ENCODE measurements at places on chromosomes 3 and 15.

DNA sequence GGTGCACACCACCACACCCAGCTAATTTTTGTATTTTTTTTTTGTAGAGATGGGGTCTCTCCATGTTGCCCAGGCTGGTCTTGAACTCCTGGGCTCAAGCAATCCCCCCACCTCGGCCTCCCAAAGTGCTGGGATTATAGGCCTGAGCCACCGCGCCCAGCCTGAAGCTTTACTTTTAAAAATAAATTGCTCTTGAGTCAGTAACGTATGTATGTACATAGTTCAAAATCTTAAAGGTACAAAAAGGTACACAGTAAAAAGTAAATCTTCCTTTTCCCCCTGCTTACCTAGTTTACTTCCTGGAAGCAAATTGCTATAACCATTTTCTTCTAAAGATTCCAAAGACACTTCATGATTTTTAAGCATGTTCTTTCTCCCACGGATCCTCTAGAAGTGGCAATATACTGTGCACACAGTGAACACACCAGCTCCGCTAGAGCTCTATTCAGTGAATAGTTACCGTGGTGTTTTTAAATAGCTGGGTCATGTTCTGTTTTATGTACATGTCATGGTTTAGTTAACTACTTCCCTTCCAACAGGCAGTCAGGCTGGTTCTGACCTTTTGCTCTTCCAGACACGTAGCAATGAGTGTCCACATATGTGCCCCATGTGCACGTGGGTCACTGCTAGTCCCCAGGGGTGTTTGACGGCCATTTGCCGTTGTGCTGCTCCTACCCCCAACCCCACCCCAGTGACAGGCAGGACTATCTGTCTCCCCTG is 82.1 kb downstream of the EEFSEC start:
- no peak for DNase-seq

GRCh38 chr15:73225358-73226015 is 143.3 kb downstream of the HCN4 start:
- DNase-seq, result no peak

DNA sequence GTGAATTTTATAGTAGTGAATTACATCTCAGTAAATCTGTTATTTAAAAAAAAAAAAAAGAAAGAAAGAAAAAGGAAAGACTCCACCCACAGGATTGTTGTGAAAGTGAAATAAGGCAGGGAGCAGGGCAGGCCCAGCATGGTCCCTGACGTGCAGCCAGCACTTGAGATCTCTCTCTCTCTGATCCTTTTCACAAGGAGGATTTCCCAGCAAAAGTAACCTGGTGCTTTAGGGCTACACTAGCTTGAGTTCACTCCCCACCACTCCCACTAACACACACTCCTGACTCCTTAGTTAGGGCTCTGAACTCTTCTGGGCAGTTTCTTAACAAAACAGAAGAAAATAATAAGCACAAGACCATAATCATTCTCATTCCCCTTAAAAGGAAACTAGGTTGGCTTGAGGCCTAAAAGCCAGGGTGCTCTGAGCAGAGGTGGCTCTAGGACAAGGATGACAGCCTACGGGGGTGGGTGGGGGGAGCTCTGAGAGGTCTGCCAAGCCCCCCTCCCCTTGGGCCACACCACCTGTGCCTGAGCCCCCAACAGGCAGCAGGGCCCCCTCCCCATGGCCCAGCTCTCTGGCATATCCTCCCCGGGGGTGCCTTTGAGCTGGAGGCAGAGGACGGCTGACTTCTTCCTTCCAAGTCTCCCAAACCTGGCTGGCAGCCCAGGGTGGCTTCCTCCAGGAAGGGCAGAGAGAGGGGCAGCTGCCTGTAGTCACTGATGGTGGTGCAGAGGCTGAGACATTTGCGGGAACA is 856 bp downstream of the TMEM40 start:
- DNase-seq, result peak; percentile 35

DNA sequence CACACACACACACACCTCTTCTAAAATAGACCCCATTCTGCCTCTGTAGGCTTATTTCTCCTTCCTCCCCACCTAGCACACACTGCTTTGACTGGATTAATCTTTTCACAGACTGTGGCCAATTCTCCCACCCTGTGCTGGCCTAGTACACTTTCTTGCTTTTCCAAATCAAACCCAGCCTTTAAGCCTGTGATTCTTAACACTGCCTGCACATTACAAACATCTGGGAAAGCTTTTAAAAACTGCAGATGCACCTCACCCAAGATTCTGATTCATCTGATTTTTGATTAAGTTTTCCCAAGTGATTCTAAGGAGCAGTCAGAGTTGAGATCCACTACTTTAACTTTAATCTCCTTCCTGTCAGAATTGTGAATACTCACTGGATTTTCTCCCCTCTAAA is 12.8 kb downstream of the CSNK1G1 start:
- DNase-seq, result no peak

- no peak for DNase-seq
Observed at GRCh38 chr3:55313666-55314065, 173.4 kb downstream of the WNT5A start.

All from GM12892 (cell line).